ENCODE measurements at places on chromosomes 7 and 10.

DNA sequence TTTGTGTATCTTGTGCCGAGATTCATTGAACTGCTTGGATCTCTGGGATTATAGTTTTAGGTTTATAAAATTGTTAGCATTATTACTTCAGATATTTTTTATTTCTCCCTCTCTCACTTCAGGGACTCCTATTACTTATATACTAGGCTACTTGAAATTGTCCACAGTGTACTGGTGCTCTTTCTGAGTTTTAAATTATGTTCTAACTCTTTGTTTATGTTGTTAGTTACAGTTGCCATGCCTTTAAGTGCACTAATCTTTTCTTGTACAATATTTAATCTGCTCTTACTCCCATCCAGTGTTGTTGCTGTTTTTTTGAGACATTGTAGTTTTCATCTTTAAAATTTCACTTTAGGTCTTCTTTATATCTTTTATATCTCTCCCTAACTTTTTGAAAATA is 13.1 kb downstream of the PLEKHS1 start:
- DNase-seq: no peak

DNA sequence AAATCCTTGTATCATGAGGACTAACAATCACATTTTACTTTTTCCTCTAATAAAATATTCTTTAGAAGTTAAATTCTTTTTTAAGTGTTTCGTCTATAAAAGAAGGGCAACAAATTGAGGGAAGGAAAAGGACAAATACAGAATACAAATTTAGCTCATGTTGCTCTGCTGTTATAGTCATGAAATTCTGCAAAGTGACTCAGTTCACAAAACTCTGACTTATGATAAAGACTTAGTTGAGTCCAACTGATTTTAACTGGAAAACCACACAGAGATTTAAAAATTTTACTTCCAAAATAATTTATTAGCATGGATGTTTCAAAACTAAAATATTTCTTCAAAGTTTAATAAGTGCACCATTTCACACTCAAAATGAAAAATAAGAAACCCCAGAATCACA is 75.0 kb upstream of the GPR22 start:
- no peak for DNase-seq

DNA sequence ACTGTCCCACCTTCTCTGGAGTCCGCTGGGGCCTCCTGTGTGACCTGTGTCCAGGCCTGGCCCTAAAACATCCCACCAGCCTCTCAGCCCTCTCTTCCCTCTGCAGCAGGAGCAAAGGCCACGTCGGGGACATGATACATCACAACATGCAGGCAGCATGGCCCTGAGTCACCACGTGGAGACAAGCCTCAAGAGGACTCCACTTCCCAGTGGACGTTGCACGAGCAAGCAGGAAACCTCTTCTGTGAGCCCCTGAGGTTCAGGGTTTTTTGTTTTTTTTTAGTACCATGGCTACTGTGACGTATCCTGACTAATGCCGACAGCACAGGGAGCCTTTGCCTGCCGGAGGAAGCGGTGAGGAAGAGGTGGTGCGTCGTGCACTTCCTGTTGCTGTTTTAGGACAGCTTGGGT is 165.9 kb downstream of the DNAJB6 start:
- peak; percentile 93 for DNase-seq

DNA sequence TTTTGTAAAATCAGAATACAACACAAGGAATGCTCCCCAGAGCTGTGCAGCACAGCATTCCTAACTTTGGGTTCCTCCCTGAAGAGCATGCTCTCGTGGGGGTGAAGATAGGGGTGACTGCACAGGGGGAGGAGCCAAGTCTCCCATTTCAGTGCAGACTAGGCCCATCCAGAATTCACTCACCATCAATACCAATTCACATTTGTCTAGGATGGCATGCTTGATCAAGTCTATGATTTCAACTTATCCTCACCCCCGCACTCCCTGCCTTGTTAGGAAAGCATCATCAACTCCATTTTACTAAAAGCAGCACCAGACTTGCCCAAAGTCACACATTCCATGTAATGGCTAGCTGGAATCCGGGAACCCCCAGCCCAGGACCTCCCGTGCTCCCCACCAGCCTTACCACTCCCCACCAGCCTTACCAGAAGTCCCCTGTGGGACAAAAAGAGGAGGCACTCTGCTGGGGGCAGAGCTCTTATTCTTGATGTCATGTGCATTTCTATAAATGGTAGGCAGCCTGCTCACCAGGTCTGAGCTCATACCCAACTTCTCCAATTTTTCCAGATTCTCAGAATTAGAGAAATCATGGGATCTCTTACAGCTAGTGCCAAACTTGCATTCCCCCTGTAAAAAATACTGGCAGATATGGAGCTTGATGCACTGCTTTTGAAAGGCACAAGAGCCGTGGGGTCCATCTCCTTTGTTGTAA is 6.2 kb downstream of the PARP12 start:
- no peak for DNase-seq

DNA sequence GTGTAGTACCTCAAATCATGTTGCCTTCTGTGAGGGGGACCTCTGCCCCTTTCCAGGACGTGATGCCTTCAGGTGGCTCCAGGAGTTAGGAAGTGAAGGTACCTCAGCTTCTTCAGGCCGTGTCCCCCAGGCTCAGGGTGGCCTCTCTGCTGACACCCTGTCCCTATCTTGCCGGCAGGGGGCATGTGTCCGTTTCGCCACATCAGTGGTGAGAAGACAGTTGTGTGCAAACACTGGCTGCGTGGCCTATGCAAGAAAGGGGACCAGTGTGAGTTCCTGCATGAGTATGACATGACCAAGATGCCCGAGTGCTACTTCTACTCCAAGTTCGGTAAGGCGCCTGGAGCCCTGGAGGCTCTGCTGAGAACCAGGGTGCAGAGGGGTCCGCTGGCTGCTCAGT is 9.2 kb downstream of the CPSF4 start:
- no peak for DNase-seq

Measured in central memory CD4-positive, alpha-beta T cell (primary cell).